T-helper 2 cell (primary cell): ENCODE measurements at places on chromosomes 7 and 10.
A peak's percentile ranks its signal among the peaks of the same experiment; 100 is the strongest.

DNA sequence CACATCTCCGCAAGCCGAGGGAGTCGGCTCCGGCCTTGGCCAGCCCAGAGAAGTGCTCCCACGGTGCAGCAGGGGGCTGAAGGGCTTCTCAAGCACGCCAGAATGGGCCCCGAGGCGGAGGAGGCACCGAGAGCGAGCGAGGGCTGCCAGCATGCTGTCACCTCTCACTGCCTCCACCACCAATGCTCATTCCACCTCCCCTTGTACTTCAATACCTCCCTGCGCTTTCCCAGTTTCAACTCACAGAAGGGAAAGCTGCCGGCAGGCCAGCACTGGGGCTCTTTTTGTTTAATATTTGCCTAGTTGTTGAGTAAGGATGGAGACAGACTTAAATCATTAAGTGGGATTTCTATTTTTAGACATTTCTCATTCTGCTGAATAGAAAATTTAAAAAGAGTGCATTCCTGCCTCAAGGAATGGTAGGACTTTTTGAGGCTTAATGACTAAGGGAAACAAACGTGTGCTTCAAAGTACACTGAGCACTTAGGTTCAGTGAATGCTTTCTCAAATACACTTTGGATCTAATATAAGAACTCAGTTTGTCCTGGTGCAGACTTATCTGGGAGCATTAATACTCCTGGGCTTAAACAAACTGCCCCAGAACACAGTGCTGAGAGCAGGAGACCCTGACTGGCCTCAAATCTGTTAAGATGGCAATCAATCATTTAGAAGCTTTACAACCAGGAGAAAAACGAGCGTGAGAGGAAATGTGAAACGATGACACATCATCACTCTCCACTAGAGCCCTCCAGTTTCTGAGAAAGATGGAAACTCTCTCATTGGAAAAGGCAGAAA lies 131.2 kb downstream of the RALA start:
- DNase-seq = no peak

GRCh38 chr10:76270464-76270863 lies 839.0 kb downstream of the LRMDA start:
- DNase-seq = no peak

- DNase-seq = no peak
Measured at GRCh38 chr10:11823122-11823988, at the start of gene PROSER2. Gene PROSER2 (plus strand): TSS chr10:11823356. CDS start chr10:11852078, 28,722 bp downstream.

- no peak for DNase-seq
Measured at GRCh38 chr7:127935847-127936376, 95.3 kb downstream of the LRRC4 start.

GRCh38 chr10:101489355-101489754 lies 98.7 kb downstream of the POLL start:
- no peak for DNase-seq

DNA sequence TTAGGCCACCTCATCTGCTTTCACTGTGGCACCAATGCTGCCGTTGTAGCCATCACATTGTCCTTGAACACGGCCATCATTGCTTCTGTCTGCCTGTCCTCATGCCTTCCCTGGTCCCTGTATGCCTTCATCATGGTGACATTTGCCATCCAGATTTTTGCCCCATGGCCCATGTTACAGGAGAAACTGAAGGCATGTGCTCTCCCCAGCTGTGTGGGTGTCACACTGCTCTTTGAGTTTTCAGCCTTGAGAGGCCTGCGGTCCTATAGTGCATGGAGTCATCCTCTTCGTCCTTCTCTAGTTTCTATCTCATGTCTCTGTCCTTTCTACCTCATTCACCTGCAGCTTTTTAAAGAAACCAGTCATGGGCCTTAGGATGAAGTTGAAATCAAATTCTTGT lies 6.2 kb upstream of the SLC26A3 start:
- DNase-seq = no peak

DNA sequence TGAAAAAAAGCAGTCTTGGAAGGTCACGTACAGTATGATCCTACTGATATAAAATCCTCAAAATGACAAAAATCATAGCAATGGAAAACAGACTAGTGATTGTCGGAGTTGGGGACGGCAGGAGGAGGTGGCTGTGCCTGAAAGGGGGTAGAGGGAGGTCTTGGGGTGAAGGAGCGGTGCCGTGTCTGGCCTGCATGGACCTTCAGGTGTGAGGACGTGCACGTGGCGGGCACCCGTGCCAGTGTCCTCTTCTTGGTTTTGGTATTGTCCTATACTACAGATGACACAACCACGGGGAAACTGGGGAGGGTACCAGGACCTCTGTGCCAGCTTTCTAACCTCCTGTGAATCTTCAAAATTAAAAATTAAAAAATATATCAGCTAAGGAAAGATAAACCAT lies 73.0 kb downstream of the COBL start:
- no peak for DNase-seq

GRCh38 chr7:154783281-154783909 lies 219.5 kb downstream of the PAXIP1 start:
- no peak for DNase-seq

GRCh38 chr10:118447478-118448270 lies 105.5 kb upstream of the FAM204A start:
- no peak for DNase-seq

- peak; percentile 27 for DNase-seq
Measured at GRCh38 chr7:148262721-148263229, 327.8 kb upstream of the C7orf33 start.

DNA sequence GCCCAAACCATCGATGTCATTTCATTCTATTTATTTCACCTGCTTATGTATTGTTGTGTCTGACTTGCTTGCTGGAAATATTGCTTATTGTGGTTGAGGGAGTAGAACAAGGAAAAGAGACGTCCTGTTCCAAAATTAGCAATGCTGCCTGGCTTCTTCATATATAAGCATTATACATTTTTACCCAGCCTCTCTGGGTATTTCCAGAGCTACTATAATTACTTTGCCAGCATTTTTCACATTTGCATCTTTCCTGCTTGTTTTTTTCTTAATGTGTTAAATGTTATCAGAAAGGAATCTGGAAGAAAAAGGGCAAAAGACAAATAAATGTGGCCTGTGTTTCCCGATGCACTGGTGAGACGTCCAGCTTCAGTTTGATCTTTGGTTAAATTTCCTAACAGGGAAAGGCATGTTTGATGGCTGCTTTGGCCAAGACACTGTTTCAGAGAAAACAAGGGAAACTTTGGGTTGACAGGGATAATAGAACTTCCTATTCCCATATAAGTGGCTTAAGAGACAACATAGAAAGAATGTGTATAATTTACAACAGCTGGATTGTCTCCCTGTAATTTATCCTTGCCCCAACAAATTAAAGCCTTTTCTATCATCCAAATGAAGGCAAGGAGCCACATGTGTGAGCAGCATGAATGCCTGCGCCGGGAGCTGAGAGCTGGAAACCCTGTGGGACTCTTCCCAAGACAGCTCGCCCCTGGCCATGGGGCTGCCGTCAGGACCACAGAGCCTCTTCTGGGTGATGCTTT lies 671.1 kb upstream of the CELF2 start:
- no peak for DNase-seq

- DNase-seq = no peak
Measured at GRCh38 chr7:72317341-72317740, 94.8 kb downstream of the CALN1 start.

DNA sequence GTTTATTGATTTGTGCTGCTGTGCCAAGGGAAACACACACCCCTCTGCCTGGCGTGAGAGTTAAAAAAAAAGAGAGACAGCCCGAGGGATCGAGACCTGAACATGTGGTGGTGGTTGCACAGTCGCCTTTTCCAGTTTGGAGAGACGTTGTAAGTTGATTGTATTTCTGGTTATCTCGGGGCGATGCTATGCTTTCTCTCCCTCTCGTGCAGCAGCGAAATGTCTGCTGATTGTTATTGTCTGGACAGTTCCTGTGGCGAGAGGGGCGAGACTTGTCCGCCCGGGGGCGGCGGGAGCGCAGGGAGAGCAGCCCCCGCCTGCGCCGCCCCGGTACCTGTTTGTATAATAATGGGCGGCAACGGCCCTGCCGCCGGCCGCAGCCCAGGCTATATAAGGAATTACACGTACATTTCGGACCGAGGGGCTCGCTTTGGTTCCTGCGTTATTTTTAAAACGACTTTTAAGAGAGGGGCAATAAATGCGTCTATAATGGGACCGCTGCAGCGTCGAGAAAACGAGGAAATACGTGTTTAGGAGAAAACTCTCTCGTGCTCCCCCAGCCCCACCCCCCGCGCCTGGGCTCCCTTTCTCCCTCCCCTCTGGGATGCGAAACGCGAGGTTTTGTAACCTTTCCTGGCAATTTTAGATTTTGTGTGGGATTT lies 1.7 kb downstream of the ZEB1 start:
- no peak for DNase-seq

DNA sequence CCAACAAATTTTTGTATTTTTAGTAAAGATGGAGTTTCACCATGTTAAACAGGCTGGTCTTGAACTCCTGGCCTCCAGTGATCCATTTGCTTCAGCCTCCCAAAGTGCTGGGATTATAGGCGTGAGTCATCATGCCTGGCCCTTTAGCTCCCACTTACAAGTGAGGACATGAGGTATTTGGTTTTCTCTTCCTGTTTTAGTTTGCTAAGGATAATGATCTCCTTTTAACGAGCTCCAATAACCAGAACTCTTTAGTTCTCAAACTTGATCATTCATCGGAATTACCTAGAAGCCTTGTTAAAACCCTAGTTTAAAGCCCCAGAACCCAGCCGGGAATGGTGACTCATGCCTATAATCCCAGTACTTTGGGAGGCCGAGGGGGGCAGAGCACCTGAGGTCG lies 481.4 kb downstream of the TYW1 start:
- no peak for DNase-seq

GRCh38 chr7:140586516-140586915 lies 54.1 kb downstream of the DENND2A start:
- no peak for DNase-seq

- no peak for DNase-seq
Measured at GRCh38 chr10:61757525-61758397, 95.0 kb downstream of the CABCOCO1 start.

DNA sequence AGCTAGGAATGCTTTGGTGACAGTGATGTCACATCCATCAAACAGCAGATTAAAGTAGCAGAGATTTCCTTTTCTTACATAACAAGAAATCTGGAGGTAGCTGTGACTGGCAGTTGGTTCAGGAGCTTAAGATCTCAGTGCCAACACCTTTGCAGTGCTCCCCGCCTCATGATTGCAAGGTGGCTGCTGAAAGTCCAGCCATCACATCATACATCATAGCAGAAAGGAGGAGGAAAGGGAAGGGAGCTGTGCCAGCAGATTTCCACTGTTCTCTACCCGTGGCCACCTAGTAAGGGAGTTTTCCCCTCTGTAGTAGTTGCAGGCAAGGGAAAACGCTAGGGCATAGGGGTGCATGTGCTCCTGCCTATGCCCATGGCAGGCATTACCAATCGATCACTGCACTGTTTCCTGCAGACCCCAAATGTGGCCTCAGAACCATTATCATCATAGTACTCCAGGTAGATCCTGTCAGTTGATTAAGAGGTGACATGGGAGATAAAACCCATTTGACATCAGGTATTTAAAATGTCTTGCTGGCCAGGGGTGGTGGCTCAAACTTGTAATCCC lies 57.9 kb upstream of the GTF2IRD1 start:
- DNase-seq = no peak

DNA sequence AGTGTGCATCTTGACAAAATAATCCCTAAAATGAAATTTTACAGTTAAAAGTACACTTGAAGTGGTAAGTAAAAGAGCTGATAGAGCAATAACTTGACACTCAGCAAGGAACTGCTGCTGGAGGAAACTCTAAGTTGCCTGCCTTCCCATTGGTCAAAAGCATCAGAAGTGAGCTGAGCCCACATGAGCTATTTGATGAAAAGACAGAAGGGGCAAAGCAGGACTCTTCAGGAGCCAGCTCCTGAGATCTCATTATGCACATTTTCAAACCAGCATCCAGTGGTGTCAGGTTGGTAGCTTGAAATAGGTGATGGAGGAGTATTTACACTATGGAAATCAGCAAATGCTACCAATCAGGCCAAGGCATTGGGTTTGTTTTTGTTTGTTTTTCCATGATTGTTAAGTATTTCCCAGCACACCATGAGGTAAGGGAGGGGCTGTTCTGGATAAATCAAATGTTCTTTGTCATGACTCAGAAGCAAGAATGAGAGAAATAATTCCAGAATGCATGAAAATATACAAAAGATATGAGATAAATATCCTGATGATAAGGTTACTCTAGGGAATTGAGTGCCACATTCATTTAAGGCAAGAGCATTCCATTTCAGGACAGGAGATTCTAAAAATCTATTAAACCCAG lies 316.6 kb downstream of the SNX13 start:
- no peak for DNase-seq

- no peak for DNase-seq
Measured at GRCh38 chr7:93228302-93228701, 2.0 kb upstream of the HEPACAM2 start.

- peak; percentile 40 for DNase-seq
Measured at GRCh38 chr7:107931740-107932515, 40.9 kb downstream of the DLD start.

DNA sequence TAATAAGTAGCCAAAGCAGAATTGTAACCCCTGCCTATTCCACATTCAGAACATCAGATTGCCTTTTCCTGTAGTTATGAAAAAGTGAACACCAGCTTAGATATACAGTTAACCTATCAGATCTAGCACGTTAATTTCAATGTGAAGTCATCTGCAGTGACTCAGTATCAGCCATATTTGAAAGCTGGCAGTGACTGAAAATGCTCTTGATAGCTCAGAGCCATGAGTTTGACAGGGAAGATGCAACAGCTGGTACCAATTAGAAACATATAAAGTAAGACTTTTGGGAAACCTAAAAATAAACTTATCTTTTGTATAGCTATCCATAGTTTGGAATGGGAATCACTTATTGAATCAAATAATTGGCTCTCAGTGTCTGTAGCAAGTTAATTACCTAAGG lies 284.1 kb upstream of the NPSR1 start:
- DNase-seq = no peak

DNA sequence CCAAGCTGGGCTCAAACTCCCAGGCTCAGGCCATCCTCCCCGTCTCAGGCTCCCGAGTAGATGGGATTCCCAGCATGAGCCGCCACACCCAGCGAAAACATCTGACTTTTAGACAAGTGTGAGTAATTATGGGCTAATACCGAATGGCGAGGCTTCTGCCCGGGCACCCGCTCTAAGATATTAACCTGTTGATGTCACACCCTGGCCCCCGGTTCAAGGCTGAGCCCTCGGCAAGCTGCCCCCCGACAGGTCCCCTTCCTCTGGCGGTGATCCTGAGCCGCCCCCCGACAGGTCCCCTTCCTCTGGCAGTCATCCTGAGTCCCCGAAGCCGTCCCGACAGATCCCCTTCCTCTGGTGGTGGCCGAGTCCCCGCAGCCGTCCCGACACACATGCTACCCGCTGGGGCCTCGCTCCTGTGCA lies 5.2 kb downstream of the PSMG3 start:
- DNase-seq = no peak

DNA sequence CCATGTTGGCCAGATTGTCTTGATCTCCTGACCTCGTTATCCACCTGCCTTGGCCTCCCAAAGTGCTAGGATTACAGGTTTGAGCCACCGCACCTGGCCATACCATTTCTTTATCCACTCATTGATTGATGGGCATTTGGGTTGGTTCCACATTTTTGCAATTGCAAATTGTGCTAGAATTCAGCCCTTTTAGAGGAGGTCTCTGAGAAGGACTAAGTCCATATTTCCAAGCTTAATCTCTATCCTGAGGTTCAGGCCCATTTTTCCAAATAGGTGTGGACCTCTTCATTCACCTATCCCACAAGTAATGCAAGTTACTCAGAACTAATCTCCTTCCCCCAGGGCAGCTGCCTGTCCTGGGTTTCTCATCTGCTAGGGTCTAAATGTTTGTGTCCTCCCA lies 9.7 kb upstream of the OPTN start:
- DNase-seq = no peak
